NCI-H748 treated with DMSO at 0.1 percent for 48 hours (cell line): ENCODE measurements at places on chromosomes 1 and 21.

DNA sequence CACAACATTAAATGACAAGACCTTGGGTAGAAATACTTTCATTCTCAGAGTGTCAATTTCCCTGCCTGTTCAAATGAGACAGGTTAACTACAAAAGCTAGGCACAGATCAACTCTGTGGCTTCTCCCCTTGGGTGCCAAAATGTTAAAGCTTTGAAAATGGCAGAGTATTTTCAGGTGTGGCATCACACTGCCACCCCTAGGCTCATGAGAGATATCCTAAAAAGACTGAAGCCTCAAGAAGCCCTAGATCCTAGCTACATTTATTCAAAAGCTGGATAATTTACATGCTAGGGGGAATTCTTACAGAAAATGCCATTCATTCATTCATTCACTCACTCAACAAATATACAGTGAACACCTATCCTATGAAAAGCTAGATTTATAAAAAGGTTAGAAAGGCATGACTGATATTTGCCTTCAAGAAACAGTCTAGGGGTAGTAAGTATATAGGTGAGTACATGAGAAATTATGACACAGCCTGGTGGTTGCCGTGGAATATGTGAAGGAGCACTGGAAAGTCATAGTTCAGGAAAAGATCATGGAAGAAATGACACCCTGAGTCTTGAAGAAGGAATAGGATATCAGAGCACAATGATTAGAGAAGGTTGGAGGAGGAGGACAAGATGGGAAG lies 15.9 kb upstream of the RAB4A start:
- DNase-seq: peak; percentile 18

DNA sequence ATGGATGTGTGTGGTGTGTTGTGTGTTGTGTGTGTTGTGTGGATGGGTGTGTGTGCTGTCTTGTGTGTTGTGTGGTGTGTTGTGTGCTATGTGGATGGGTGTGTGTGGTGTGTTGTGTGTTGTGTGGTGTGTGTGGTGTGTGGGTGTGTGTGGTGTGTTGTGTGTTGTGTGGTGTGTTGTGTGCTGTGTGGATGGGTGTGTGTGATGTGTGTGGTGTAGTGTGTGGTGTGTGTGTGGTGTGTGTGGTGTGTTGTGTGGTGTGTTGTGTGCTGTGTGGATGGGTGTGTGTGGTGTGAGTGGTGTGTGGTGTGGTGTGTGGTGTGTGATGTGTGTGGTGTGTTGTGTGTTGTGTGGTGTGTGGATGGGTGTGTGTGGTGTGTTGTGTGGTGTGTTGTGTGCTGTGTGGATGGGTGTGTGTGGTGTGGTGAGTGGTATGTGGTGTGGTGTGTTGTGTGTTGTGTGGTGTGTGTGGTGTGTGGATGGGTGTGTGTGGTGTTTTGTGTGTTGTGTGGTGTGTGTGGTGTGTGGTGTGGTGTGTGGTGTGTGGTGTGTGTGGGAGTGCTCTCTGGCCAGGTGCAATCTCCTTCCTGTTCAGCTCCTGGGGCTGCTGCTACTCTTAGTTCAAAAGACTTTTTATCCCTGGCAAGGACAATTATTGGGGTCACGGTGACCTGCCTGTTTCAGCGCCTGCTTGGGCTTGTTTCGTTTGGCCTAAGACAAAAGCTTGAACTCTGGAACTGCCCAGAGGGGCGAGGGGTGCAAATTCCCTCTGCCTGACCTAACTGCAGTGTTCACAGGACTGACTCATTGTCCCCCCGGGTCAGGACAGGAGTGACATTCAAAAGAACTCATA lies 101.1 kb downstream of the UBIAD1 start:
- no peak for DNase-seq

GRCh38 chr1:55071477-55071876 lies 32.1 kb downstream of the PCSK9 start:
- peak; percentile 13 for DNase-seq

DNA sequence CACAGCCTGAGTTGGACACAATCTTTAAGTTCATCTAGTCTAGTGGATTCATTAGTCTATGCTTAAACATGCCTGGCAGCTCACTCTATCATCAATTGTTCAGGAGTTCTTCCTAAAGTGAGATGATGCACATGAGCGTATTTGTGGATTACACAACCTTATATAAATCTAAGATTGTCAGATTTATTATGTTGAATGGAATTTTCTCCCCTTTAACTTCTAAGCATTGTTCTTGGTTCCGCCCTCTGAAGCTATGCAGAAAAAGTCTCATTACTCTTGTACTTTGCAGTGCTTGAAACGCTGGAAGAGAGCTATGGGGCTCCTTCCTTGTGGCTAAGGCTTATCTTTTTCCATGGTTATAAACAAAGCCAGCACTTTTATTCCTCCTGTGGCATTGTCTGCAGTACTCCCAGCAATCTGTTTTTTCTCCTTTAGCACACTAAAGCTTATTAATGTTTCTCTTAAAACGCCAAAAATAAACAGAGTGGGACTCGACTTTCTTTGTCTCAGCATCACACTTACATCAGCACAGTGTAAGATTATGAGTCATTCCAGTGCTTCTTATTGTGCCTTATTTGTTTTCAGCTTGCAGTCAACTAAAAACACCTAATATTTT lies 316.8 kb upstream of the CAMK1G start:
- no peak for DNase-seq

DNA sequence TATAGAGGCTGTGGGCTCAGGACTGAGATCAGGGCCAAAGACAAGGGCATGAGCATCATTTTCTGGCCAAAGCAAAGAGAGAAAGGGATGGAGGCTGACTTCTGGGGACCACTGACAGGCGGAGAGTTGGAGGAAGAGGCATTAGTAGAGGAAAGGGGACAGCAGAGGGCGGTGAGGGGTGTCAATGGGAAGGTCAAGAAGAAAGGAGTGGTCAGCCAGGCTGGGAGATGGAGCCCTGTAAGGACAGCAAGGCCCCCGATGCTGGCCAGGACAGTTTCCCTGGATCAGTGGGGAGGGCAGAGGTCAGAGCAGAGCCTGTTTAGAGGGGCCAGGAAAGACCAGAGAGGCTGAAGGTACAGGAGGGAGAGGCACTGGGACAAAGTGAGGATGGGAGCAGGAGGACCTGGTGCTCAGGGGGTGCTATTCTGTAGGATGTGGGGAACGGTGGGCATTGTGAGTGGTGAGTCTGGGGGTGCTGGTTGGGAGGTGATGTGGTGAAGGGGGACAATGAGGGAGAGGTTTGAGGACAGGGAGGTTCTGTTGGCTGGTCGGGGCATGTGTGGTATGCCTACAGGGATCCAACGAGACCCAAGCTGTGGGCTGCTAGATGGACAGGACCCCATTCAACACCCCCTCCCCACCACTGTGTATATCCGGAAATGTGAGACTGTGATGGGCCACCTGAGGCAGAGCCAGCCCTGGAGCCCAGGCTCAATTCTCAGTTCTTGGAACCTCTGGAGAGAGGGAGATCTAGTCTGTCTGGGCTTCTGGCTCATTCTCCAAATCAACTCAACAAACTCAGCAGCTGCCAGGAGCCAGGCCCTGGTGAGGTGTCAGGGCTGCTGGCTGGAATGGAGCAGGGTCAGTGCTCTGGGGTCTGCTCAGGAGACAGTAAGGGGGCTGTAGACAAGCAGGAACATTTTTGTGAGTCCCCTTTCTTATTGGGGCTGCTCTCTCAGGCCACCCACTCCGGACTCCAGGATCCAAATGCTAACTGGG lies 1.4 kb upstream of the FAM151A start:
- no peak for DNase-seq

- no peak for DNase-seq
Measured at GRCh38 chr1:58401991-58402390, 144.5 kb downstream of the OMA1 start.

DNA sequence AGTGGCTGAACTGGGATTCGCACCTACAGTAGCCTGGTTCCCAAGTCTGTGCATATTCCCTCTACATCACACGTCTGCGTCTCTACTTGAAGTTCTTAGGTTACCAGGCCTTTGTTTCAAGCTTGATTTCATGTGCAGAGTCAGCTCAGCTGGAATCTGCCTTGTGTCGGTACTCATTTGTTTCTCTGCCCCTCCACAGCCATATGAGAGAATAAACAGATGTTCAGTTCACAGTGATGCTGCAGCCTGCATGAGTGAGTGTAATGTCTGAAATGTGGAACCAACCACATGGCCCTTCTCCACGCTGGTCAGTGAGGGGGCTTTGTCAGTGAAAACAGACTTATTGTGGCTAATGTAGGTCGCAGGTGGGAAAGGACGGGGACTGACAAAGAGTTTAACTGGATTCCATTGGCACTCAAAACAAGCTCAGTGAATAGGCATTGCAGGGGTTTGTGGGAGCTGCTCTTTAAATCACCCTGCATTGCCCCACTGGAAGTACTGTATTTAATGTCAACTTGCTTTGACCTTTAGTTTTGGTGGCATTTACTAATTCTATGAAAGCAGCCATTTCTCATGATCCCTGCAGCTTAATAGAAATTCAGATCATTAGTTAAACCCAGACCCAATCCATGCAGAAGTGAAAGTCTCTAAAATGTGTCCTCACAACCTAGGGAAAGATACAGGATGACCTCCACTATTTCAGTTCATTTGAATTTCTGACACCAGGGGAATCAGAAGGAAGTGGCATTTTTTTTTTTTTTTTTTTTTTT lies 136.4 kb upstream of the FAM78B start:
- no peak for DNase-seq

DNA sequence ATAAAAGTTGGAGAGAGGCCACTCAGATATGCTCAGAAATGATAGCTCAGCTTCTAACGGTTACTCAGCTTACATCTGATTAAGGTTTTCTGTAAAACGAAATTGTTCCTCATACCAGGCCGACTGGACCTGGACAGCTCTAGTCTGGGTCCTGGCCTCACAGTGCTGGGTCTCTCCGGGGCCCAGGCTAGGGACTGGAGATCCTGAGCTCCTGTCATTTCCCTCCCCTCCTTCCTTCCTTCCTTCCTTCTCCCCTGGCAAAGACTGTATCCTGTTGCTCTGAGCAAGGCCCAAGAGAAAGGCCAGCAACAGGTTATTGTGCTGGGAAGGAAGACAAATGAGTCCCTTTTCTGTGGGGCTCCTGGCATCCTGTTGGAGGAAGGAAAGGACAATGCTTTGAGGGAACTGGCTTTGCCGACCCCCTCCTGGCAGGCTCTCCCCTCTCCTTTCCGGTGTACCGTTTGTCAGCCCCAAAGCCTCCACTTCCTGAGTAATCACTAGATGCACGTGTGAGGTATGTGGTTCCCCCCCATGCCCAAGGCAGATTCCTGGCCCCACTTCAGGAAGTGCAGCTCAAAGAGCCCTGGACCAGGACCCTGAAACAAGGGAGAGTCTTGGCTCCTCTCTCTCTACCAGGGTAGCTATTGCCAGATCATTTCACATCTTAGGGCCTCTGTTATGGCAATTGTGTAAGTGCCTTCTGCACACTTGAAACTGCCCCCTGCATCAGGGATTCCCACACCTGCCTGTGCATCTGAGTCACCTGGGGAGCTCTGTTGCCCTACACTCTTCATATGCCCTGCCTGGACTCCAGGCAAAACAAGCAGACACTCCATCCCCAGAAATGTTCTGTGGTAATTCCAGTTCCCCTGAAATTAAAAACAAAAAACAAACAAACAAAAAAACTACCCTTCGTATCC lies 212.7 kb upstream of the FGGY start:
- no peak for DNase-seq

- peak; percentile 99 for DNase-seq
Measured at GRCh38 chr1:42957880-42958487, 684 bp downstream of the SLC2A1 start.

DNA sequence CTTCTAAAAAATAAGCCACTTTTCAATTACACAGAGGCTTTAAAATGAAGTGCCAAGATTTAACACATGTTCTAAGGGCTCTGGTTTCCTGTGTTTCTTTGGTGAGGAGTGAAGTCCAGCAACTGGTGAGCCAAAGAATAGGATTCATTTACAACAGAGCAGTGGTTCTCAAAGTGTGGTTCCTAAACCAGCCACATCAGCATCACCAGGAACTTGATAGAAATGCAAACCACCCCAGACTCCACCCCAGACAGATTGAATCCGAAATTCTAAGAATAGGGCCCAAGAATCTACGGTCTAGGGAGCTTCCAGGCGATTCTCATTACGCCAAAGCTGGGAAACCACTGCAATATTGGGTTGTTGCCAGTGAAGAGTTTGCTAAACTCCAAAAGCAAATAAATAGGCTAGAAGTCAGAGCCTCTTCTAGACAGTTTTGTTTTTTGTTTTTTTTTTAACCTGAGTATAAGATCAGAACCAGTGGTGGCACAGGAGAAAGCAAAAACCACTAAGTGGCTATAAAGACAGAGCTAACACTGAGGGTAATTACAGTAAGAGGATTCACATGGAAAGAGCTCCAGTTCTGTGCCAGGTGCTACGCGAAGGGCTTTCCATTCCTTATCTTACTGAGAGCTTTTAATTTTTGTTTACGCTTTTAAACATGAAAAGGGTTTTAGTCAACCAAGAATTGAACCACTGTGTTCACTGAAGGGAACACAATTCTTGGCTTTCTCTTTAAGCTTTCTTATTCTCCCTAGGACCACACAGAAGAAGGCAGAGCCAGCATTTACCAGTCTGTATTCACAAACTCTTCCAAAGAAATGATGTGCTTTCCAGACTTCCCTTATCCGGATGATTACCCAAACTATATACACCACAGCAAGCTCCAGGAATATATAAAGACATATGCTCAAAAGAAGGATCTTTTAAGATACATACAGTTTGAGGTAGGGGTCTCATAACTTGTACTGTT lies 42.4 kb upstream of the FMO2 start:
- DNase-seq: peak; percentile 29

GRCh38 chr1:182669266-182669665 lies 15.1 kb downstream of the RGS8 start:
- DNase-seq: no peak

GRCh38 chr1:109272831-109273547 lies 10.0 kb downstream of the PSRC1 start:
- DNase-seq: no peak

GRCh38 chr1:48222501-48223242 lies at the start of gene SLC5A9:
TSS of gene SLC5A9 (plus strand) at chr1:48222716. CDS start at chr1:48222737, 21 bp downstream.
- DNase-seq: no peak

DNA sequence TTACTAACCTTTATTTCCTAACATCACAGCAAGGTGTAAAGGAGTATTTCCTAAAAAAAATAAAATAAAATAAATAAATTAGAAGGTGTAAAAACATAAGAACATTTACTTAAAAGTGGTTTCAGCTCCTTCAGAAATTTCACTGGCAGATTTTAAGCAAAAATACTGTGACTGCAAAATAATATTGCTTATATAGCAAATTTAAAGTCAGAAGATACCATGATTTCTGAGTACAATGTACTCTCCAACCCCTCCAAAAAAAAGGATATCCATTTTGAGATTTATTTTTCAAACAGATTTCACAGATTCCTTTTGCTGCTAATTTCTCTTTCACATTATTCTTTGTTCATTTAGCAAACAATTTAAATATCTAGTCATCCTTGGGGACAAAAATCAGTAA lies 18.5 kb downstream of the ANKRD13C start:
- DNase-seq: no peak
